NCI-H460 (cell line): ENCODE measurements at places on chromosomes 7 and 10. TPM values are rescaled to one million over a fixed set of nuclear protein-coding genes. Genes with fewer than 3 reads are reported as not detected.

DNA sequence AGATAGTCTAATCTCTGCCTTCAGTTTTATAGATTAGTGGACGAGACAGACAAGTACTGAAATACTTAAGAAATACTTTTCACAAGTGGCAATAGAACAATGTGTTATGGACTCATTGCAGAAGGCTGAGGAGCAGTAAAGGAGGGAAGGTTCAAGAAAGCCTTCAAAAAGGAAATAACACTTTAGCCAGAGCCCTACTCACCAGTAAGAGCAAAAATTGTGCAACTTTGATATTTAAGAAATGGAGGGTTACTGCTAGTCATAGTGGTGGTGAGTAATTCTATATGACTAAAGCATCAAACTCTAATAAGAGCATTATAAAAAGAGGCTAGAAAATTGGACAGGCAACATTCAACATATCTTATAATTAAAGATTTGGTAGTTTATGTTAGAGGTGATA is 28.8 kb downstream of the PTPN12 start:
- DNase-seq: peak; percentile 29

- no peak for DNase-seq
These were observed 217.7 kb downstream of the ABCA13 start for GRCh38 chr7:48388911-48389310.

DNA sequence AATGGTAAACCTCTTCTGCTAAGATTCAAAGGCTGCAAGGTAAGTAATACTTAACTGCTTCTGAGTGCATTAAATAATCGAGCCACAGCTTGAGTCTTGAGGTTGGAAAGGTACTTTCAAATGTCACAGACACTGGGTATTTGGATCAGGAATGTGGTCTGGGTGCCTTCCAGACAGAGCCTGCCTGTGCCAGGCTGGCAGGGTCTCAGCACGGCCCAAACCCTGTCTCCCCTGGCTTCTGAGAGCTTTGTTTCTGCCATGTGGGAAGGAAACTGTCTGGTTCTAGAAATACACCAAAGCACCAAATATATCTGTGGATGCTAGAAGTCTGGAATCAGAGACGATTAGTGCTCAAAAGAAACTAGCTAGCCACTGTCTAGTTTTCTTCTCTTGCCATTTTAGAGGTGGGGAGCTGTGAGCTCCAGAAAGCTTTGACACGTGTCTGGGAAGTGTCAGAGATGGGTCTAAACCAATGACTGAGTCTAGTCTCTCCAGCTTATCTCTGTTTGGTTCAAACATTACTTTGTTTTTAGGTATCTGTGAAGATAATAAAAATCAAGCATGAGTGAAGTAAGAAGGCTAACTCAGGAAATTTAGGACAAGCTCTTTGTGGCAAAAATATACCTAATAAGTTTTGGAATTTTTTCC is 162.8 kb downstream of the CYP26A1 start:
- no peak for DNase-seq

Gene CASP2
- total RNA-seq: 12.7 and 16.6 TPM in 2 replicates

DNA sequence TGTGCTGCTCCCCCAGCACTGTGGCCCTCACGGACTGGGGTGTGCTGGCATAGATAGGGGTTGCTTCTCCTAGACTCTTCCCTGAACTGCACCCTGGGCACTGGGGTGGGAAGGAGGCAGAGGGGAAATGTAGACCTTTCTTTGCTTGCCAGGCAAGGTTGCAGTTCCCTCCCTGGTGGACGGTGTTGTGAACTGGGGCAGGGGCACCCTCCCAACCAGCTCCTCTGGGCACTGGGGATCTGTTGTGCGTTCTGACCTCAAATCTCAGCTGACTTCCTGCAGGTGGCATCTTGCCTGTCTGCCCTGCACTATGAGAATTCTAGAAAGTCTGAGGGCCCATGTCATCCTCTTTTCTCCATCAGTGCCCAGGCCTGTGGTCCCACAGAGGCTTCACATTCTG is 53.9 kb downstream of the ARHGAP22 start:
- no peak for DNase-seq

Gene TFEC
- total RNA-seq: 0.06 TPM in 1 of 2 replicates, not detected in the other

Gene CLEC5A
- total RNA-seq: not detected in 2 replicates

DNA sequence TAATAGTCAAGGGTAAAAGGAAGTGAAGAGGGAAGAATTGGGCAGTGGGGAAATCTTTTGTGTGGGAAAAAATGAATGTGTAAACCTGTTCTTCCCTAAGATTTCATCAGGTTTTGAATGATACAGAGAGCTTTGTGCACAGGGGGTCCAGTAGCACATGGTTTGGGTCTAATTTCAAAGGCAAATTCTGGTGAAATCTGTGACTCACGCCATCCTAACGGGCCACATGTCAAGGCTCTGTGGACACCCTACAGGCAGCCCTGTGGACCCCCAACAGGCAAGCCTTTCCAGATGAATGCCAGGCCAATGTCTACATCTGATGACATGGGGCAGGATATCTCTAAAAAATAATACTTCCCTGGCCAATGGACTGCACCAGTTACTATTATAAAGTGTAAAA is 309.8 kb downstream of the PARD3 start:
- DNase-seq: no peak

DNA sequence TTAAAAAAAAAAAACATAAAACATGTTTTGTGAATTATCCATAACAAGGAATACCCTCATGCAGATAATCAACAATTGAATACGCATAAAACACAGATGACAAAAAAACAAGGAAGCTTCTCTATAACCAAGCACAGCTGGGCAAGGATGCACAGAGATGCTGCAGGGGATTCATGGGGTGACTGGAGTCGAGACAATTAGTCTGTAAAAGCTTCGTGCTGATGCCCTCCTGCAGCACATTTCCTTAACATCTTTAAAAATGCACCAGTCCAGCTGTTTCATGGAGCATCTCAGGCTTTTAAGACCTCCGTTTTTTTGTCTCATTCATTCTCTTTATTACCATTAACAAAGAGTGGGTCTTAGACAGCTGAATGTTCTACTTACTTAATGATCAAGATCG is 794.0 kb upstream of the C7orf33 start:
- no peak for DNase-seq
